ENCODE measurements at places on chromosomes 6 and 20.

- no peak for DNase-seq
These were observed 82.7 kb upstream of the TOP1 start for GRCh38 chr20:40945754-40946450.

DNA sequence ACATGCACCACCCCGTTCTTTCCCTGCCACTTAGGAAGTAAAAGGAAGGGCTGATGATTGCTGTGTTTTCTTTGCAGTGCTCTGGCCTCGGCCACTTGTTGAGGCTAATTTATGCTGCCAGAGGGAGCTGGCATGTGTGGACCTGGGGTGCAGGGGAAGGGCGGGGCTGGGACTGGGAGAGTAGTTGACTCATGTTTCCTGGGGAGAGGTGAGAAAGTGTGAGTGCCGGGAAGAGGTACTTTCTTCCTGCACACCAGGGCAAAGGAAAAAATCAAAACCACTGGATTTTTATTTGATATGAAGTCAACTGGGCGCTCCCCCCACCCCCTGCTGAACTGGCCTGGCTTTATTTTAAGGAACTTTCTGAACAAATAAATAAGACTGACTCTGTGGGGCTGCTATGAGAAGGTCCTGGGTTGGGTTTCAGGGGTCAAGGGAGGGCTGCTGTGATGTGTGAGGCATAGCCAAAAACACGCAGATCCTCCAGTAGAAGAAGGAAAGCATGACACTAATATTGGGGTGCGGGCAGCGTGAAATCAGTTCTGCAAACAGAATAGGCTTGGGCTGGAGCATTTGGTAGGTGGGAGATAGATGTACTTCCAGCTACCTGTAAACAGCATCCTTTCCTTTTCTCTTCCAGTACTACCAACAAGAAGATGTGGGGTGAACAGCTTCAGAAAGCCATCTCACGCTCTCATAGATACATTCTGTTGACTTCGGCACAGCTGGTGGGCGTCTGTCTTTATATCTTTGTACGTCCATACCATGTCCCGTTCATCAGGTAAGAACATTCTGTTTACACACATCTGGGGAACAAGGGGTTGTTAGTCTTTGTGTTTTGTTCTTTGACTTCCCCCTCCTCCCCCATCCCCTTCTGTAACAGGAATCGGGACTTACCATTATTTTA is 87.5 kb downstream of the SYNJ2 start:
- peak; percentile 73 for DNase-seq

DNA sequence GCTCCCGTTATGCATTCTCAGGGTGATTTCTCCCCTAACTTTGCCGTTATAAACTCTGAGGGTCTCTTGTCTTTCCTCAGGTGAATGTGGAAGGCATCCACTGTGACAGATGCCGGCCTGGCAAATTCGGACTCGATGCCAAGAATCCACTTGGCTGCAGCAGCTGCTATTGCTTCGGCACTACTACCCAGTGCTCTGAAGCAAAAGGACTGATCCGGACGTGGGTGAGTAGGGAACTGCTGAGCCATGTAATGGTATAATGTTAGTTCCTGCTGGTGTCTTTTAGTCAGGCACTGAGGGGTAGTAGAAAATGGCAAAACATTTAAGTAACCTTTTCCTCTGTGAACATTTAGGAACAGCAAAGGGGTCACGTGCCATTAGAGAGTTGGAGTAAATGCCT is 395.4 kb downstream of the ARHGAP18 start:
- DNase-seq, result no peak

- no peak for DNase-seq
These were observed 809 bp upstream of the NOL7 start for GRCh38 chr6:13614126-13614925.

DNA sequence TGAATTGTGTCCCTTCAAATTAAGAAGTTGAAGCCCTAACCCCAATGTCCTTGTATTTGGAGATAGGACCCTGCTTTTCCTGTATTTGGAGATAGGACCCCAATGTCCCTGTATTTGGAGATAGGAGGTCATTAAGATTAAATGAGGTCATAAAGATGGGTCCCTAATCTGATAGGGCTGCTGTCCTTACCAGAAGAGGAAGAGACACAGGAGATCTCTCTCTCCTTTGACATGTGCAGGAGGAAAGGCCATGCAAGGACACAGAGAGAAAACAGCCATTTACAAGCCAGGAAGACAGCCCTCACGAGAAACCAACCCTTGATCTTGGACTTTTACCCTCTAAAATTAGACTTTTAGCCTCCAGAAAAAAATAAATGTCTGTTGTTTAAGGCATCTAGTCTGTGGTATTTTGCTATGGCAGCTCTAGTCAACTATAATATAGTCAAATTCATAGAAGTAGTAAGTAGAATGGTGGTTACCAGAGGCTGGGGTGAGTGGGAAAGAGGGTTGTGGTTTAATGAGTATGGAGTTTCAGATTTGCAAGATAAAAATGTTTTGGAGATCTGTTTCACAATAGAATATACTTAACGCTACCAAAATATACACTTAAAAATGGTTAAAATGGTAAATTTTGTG is 59.3 kb downstream of the UBE3D start:
- no peak for DNase-seq

DNA sequence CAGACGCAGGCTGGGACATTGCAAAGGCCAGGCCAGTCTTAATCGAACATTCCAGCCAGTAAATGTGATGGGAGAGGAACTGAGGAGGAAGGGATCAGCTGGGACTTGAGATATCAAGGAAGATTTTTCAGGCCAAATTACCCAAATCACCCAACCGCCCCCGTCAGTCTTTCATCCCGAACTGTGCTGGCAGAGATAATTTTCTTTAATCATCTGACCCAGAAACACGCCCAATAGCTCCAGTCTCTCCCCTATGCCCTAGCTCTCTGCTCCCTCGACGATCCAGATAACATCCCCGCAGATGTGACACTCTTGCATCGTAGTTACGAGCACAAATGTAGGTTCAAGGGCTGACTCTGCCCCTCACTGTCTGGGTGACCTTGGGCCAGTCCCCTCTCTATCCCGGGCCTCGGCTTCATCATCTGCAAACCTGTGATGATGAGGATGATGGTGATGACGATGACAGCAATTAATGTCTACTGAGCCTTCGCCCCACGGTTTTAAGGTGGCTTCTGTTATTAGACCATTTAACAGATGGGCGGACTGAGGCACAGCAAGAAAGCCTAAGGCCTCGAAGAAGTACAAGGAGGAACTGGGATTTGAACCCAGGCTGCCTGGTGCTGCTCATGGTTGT is 118.6 kb downstream of the PREX1 start:
- no peak for DNase-seq

- no peak for DNase-seq
These were observed 49.8 kb upstream of the ERVFRD-1 start for GRCh38 chr6:11161031-11161956.

DNA sequence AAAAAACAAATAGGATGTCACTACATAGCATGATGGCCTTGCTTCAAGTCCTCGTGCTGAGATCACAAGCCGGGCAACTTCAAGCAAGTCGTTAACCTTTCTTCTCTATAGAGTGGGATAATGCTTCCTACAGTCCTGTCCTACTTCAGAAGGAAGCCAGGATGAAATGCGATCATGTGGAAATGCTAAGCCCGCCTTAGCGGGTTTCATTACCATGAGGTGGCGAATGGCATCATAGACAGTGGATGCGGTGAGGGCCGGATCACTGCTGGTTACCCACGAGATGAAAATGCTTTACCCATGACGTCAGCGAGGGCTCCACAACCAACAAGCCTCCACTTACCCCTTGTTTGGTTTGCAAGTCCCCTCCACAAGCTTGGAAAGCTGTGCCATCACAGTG is 206.4 kb downstream of the TBXT start:
- no peak for DNase-seq

DNA sequence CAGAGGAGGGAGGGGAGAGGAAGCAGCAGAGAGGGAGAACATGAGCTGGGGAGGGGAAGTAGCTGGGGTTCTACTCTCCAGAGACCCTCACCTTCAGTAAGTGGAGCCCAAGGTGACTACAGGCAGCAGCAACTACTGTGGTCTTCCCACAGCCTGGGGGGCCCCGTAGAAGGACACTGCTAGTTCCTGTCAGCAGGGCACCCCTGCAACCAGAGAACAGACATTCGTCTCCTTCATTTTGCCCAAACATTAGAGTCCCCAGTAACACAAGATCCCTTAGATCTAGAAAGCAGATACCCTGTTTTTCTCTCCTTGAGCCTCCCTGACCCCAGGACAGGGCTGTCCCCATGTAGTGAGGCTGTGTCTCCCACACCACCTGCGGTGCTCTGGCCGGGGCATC is 8.2 kb downstream of the GNMT start:
- DNase-seq, result no peak

DNA sequence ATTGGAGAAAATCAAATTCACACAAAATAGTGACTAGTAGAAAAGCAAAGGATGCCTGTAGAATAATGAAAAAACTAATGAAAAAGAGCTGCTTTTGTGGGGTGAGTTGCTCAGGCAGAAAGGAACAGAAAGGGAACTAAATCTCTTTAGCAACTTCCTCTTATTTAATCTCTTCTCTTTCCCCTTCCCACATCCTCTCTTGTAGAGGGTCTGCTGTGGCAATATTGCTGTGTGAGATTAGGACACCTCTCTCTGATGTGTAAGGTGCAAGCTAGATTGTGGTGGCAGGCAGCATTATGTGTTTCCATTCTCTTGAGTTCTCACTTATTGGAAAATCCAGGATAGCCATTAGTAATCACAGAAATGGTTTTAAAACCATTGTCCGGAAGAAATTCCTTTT is 49.7 kb downstream of the SYNE1 start:
- DNase-seq, result no peak

DNA sequence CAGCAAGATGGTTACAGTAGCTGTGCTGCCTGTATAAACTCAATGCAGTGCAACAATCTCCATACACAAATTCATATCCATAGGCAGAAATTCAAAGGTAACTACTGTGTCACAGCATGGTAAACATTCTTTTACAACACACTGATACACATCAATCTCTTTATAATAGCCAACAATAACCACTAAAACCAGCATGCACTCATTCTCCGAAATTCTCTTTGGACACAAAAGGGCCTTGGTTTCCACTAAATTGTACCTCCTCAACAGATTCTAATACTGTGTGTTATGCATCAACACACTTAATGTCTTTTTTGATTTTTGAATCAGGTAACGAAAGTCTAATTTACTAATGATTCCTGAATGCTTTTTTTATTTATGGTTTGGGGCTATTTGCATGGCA is 1323.7 kb downstream of the GRIK2 start:
- no peak for DNase-seq

DNA sequence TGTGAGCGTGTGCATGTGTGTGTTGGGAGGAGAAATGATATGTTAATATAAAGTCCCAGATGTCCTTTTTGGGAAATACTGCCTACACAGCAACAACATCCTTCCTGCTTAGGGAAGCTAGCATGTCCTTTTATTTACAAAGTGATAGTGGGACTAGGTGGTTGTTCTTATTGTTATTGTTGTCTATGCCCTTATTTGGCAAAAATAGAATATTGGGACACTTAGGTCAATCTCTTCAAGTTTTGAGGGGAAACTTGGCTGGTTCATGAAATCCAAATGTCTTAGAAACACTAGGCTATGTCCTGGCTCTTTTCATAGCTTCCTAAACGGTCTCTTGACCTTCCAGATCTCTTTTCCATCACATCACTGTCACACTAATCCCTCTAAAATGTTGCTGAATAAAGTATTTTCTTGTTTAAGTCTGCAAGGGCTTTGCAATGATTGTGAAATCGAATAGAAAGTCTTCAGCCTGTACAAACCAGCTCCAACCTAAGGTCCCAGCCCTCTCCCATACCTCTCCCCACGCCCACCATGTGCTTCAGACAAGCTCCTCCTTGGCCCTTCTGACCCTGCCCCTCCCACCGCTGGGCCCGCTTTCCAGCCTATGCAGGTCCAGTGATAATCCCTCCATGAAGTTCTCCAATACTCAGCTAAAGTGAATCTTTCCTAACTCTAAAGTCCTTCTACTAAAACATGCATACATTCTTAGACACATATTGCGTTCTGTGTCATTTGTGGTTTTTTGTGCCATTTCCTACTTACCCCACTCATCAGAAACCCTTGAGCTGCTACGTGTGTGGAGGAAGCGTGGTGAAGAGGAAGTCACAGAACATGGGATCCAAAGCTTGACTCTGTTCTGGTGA is 205.1 kb downstream of the LY86 start:
- no peak for DNase-seq

DNA sequence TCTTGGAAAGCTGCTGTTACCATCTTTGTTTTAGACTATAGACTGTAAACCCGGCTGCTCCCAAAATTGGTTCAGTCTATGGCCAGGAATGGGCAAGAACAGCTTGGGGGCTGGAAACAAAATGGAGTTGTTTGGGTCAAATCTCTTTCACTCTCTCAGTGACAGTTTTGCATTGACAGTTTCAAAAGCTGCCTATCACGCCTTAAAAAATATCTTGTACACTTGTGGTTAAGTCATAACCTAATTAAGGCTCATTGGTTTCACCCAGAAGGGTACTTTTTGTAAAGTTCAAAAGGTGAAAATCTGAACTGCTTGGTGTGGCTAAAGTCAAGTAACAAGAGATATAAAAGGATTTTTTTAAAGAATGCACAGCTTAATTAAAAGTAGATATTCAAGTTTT is 76.1 kb upstream of the PRL start:
- DNase-seq, result no peak

DNA sequence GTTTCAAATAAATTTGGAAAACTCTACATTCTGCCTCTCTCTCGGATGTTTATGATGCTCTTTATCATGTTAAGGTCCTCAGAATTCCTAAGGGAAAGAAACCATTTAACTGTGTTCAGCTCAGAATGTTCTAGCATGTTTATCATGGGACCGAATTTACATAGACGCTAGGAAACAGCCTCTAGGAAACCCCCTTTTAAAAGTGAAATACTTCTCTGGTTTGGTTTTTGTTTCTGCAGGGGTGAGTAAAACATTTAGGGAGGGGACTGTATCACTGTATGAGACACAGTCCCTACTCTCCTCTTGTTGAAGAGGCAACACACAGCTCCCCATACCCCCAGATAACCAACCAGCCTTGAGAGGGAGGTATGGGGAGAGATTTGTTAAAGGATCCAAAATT is 267.6 kb upstream of the SUPT3H start:
- no peak for DNase-seq

DNA sequence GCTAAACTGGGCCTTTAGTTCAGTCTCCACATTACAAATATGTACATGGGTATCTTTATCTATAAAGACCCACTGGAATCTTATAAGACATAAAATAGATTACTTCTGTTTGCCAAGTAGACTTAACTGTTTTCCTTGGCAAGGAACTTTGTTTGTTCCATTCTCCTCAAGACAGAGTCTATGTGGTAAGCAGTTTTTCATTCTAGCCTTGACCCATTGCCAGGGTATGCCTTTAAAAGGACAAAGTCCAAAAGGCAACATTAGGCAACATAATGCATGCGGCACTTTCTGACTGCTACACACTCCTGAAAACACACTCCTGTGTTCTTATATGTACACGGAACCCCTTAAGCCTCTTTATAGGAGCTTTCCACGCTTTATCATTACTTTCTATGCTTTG is 20.4 kb downstream of the VNN1 start:
- no peak for DNase-seq

- DNase-seq, result no peak
These were observed 51.5 kb downstream of the SLC23A2 start for GRCh38 chr20:4949833-4950178.

DNA sequence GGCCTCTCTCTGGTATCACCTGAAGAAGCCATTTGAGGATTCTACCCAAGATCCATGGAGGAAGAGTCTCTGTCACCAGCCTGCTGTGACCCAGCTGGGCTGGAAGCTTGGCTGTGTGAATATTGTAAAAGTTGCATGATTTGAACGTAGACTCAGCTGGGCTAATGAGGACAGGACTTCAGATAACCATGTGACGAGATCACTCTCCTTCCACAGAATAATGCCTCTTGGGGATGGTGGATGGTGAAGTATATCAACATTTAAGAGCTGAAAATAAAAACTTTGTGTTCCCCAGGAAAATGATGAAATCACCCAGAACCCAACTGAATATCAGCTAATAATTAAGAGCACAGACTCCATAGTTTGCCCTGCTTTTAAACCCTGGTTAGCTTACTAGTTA is 427.9 kb downstream of the CD83 start:
- DNase-seq, result no peak

All from breast epithelium (tissue), 4 donors.